ENCODE measurements at places on chromosomes 1 and 21.
A peak's percentile ranks its signal among the peaks of the same experiment; 100 is the strongest.

DNA sequence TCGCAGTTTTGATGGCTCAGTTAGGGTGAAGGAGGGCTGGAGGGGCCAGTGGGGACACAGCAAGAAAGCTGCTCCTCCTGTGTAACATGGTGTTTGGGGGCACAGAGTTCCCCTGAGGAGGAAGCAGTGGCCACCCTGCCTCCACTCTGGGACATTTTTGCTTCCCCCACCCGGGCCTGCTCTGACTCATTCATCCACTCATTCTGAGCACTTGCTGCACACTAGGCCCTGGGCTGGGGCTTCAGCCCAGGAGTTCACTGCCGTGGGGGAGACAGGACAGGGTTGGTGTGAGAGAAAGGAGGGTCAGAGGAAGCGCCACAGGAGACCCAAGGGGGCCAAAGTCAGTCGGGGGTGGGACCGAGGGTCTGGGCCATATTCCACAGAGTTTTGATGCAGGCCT is 41.4 kb upstream of the ACOT11 start:
- no peak for DNase-seq

- DNase-seq = no peak
Measured at GRCh38 chr1:221998186-221998612, 256.3 kb upstream of the DUSP10 start.

DNA sequence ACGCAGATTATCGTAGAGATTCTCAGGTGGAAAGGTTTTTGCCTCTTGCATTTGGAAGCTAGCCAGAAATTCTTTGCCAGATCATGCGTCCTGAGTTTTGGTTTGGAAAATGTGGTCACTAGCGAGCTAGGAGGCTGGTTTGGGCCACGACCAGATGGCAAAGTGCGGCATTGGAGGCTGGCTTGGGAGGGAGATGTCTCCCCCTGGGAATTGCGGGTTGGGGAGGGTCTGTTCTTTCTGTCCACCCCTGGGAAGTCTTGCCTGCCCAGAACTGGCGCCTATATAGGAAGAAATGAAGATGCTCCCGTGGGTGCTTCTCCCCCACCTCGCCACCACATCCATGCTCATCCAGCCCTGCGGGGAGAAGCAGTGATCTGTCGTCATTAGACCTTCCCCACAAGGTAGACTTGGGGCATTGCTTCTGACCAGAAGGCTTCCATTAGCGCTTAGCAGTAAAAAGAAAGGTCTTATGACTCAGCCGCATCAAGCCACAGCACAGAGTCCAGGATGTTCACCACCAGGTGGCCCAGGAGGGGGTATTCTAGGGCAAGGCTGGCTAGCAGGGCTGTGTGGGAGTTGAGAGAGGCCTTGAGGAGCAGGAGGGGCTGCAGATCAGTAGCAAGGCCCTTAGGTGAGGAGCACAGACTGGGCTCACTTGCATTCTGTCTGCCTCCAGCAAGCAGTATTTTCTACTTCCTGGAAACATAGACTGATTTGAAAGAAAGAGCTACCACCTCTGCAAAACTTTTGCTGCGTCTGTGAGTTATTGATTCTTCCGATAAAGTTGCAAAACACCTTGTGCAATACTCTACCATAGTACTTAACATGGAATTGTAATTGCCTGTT is 1.5 kb upstream of the PTP4A2 start:
- DNase-seq = no peak

- DNase-seq = no peak
Measured at GRCh38 chr1:201061049-201061448, 37.5 kb upstream of the KIF21B start.

GRCh38 chr1:90727917-90728501 is 10.9 kb upstream of the BARHL2 start:
- no peak for DNase-seq

DNA sequence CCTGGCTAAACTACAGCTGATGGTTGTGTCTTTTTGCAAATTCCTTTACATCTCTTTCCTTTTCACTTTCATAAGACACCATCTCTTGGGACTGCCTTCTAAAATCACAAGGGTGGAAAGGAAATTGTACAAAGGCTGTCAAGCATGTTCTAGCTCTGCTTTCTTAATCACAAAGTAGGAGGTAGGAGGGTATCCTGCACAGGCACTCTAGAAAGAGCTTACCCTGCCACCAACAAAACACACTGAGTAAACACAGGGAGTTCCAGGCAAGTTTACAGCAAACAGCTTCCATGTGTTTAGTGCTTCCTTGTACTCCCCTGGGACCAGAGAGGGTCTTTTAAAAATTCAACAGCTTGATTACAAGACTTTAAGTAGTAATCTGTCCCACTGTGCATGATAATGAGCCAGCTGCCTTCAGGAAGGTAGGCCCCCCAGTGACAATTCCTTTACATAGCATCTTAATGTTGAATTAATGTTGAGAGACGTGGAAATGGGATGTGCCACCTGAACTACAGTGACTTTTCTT is 2.4 kb downstream of the PLPP3 start:
- DNase-seq = no peak

- no peak for DNase-seq
Measured at GRCh38 chr1:211415700-211416099, 76.3 kb downstream of the RD3 start.

- no peak for DNase-seq
Measured at GRCh38 chr1:9340172-9340854, 47.6 kb downstream of the SPSB1 start.

DNA sequence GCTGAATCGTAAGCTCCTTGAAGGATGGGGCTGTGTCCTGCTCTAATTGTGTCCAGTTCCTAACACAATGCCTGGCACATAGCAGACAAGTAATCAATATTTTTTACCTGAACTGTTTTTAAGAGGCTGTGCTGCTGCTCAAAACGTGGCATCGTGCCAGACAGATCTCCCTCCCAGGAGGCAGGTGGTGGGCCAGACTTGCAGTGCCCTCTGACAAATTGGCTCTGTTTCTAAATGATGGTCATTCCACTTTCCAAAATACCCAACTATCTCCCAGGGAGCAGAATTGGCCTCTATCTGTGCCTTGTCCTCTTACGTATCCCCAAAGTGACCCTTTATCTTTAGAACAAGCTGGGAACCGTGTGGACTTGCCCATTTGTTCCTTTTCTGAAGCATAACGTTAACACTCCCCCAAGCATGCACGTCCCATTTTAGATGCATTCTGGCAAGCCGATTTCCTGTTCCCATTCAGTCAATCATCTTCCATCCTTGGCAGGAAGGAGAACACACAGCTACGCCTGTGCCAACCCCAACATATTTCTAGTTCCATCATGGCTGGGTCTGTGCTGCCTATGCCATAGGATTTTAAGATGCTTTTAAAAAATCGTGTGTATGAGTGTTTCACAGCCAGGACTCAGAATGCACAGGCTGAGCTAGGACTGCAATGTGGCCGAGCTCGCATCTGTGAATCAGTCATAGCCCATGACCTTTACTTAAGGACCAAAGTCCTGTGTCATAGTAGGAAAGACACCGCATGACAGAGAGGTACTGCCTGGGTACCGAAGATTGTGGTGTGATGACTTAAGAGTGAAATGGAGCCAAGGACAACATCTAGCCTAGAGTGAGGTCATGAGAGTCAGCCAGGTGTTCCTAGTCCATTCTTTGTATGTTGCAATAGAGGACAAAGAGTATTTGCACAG is 408.6 kb downstream of the PRDM2 start:
- DNase-seq = peak; percentile 16

All from nucleus accumbens (tissue), 56 donors.